ENCODE measurements at places on chromosomes 5 and 9.

GRCh38 chr5:88393042-88393441, 124.4 kb upstream of the TMEM161B start:
- DNase-seq, result no peak
- no peak overlapping the region for H3K4me3 ChIP-seq
- H3K4me1 ChIP-seq, result no peaks in the 10 kb centered on the region
- no peaks in the 10 kb centered on the region for H3K27me3 ChIP-seq
- H3K27ac ChIP-seq, result no peak overlapping the region

DNA sequence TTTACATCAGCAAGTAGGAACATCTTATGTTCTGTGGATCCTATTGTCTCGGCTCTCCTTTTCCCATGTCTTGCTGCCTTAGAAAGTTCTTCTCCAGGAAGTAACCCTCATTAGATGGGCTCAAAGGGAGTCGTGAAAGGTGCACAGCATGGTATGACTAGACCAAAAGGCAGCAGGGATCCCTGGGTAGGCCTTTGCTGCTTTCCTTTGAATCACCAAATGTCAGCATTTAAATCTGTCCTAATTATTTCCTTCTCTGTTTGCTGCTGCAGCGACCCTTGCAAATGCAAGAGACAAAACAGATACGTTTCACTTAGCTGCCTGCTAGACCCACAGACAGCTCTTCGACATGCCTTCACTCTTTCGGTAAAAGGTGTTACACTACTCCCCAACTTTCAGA, 218.4 kb downstream of the ACTL7B start:
- H3K27me3 ChIP-seq, result no peaks in the 10 kb centered on the region
- no peak overlapping the region for H3K27ac ChIP-seq
- DNase-seq, result no peak

DNA sequence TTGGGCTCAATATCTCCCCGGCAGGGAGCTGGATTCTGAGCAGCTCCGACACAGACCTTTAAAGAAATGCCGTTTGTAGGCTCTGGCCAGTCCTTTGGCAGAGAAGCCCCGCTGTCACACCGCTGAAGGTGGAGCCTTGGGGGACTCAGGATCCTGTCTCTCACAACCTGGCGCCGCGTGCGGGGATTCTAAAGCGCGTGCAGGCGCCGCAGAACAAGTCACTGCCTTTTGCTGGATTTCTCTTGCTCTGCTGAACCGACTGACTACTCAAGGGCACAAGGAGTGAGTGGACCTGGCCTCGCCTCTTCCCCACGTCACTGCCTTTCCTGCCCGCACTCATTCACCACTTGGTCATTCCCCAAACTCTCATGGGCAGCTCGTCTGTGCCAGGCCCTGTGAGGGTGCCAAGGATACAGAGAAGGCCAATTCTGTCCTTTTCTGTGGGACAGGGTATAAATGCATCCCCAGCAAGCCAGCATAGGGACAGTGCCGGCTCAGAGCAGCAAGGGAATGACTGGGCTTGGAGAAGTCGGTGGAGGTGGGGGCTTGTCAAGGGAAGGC, 69.3 kb downstream of the CRB2 start:
- H3K4me1 ChIP-seq, result no peaks in the 10 kb centered on the region
- H3K36me3 ChIP-seq, result no peaks in the 10 kb centered on the region
- no peak overlapping the region for H3K27ac ChIP-seq
- H3K27me3 ChIP-seq, result no peaks in the 10 kb centered on the region

- H3K27ac ChIP-seq, result no peak overlapping the region
- H3K4me3 ChIP-seq, result no peak overlapping the region
- no peaks in the 10 kb centered on the region for H3K4me1 ChIP-seq
- no peak for DNase-seq
These were observed 584.1 kb downstream of the CCDC171 start for GRCh38 chr9:16136961-16137360.

DNA sequence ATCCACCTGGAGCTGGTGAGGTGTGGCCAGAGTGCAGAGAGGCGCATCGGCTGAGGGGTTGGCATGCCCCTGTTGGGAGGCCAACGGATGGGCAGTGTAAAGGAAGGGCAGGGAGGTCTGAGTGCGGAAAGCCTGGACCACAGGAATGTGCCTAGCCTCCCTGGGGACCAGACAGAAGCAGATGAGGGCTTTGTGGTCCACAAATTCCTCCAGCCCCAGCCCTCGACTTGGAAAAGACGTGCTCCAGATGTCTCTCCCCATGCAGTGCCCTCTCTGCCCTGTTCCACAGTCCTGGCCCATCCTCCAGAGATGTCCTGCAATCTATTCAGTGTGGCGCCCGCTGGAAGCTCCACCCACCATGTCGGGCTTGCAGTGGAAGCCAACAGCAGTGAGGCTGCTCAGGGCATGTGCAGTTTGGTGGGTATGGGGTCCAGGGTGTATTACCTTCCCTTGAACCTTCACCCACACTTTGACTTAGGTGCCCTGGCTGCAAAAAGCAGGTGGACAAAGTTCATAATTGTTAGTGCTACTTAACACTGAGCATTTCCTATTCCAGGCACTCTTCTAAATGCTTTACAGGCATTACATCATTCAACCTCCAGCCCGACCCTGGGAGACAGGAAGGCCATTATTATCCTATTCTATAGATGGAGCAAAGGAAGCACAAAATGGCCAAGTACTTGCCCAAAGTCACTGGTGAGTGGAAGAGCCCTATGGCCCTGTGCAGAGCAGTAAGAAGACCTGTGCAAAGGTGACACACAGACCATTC, 120.2 kb upstream of the SLC25A48 start:
- no peaks in the 10 kb centered on the region for H3K4me1 ChIP-seq
- no peaks in the 10 kb centered on the region for H3K27me3 ChIP-seq
- DNase-seq, result no peak
- H3K4me3 ChIP-seq, result no peak overlapping the region

All from breast epithelium (tissue), 4 donors.